Lower lobe of right lung (tissue), 2 donors: ENCODE measurements at places on chromosomes 12 and 14. TPM values are rescaled to one million over a fixed set of nuclear protein-coding genes. Genes with fewer than 3 reads are reported as not detected.

The CLEC9A gene
- 0.30 TPM for total RNA-seq

GRCh38 chr12:44616402-44616801, 259.7 kb downstream of the NELL2 start:
- no peak for DNase-seq

GRCh38 chr12:27818401-27818918, 38.4 kb upstream of the MANSC4 start:
- no peak for DNase-seq

GRCh38 chr14:58738876-58739275, 101.1 kb downstream of the DACT1 start:
- DNase-seq, result no peak
